ENCODE measurements at places on chromosomes 5 and 9.

GRCh38 chr5:106906199-106906598, 764.5 kb downstream of the EFNA5 start:
- no peak for DNase-seq

DNA sequence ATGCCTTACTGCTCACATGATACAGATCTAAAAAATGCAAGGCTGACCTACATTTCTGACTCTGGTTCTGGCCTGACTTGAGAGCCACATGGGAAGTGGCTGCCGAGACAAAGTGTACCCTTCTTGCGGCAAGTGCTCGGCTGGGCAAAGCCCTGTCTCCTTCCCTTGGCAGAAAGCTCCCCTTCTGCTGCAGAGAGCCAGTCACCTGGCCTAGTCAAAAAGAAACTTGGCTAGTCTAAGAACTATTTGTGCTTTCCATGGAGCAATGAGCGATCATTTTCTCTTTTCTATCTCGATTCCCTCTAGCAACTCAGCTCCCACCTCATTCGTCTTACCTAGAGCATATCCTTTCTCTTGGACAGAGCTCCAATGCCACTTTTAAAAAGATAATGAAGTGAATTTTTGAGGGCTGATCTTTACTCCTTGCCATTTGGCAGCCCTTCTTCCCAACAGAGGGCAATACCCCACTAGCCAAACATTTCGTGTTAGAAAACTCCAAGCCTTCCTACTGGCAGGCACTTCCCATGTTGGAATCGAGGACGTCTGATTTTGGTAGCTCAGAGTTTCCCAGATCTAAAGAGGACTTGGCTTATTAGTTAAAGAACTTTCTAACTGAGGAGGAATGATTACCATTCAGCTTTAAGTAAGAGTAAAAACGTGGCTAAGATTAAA, 108.1 kb upstream of the PRRC1 start:
- DNase-seq = no peak

GRCh38 chr5:8418049-8418426, 549.1 kb downstream of the MTRR start:
- DNase-seq = no peak

DNA sequence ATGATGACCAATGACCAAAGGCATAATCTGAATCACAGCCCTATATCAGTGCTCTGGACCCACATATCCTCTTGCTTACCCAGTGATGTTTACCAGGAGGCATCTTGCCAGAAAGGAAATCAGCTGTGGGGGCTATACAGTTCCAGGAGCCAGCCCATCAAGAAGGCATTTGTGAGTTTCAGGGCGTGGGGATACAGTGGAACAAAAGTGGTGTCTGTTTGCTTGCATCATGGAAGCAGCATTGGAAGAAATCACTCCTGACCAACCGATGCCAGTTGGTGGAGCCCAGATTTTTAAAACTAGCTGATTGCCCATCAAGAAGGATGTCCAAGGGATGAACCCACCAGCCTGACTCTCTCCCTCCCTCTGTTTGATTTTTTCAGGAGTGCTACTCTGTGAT, 106.5 kb upstream of the EGFLAM start:
- DNase-seq = no peak

DNA sequence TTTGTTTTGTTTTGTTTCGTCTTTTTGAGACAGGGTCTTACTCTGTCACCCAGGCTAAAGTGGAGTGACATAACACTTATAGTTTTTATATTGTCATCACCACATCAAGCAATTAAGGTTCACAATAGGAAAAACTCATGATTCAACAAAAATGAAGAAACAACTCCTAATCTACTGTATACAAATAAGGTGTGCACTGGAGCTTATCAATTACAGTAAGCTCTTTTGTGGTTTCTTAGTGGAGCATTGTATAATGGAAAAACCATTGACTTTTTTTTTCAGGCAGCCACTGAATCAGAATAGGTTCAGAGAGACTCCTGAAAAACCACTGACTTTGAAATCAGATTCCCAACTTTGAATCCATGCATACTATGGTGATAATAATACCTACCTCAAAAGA, 10.8 kb upstream of the PLIN2 start:
- no peak for DNase-seq

- DNase-seq = no peak
Measured at GRCh38 chr5:115384587-115385375, 88.3 kb upstream of the CCDC112 start.

DNA sequence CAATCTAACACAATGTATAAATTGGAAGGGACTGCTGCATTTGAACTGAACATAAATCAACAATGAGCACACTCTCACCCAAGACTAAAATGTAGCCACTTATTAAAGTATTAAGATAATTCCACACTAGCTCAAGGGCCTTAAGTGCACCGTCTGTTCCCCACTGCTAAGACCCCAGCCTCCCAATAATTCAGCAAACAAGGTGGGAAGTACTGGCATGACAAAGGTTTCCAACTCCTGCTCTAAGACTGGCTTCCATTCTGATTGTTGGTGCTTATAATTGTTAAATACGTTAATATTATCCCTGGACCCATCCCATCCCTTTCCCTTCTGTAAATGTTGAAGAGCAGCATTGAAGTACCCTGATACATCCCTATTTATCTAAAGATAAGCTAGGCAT, 636.7 kb downstream of the NR2F1-AS1 start:
- no peak for DNase-seq

DNA sequence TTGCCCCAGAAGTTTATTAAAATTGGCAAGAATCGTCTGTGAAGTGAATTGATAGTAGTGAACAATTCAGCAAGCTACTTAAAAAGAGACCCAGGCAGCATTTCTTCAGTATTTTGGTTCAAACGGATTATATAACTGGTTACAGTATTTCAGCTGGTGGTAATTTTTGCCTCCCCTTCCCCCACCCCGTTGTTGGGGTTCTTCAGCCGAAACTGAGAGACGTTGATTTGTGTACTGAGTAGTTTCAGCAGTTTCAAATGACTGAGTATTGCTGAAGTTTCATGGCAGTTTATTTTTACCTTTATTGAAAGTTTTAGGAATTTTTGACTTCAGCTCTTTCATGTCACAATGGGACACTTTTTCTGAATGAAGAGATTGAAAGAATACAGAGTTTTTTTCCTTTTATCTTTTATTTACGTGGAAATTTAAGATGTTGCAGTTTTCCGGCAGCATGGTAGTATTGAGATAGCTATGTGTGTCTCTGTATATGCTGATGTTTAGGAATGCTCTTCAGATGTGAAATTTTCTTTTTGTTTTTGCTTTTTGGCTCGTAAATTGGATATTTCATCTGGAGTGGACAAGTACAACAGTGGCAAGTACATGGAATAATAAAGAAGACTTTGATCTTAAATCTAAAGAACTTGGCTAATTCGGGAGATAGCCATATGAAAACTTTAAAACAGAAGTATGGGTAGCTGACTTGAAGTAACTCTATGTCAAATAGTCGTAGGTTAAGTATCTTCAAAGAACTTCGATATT, 1.9 kb downstream of the GPBP1 start:
- DNase-seq = no peak

- DNase-seq = no peak
Measured at GRCh38 chr9:136364942-136365774, 1.6 kb upstream of the DNLZ start.

- peak; percentile 15 for DNase-seq
Measured at GRCh38 chr9:4366591-4367330, 66.9 kb upstream of the GLIS3 start.

GRCh38 chr5:175656966-175657365, 905 bp upstream of the HRH2 start:
- DNase-seq = no peak

GRCh38 chr5:148829734-148830133, 3.3 kb downstream of the ADRB2 start:
- no peak for DNase-seq

GRCh38 chr9:4973246-4973645, 11.8 kb upstream of the JAK2 start:
- DNase-seq = no peak

GRCh38 chr5:120358949-120359348, 105.2 kb upstream of the PRR16 start:
- no peak for DNase-seq

DNA sequence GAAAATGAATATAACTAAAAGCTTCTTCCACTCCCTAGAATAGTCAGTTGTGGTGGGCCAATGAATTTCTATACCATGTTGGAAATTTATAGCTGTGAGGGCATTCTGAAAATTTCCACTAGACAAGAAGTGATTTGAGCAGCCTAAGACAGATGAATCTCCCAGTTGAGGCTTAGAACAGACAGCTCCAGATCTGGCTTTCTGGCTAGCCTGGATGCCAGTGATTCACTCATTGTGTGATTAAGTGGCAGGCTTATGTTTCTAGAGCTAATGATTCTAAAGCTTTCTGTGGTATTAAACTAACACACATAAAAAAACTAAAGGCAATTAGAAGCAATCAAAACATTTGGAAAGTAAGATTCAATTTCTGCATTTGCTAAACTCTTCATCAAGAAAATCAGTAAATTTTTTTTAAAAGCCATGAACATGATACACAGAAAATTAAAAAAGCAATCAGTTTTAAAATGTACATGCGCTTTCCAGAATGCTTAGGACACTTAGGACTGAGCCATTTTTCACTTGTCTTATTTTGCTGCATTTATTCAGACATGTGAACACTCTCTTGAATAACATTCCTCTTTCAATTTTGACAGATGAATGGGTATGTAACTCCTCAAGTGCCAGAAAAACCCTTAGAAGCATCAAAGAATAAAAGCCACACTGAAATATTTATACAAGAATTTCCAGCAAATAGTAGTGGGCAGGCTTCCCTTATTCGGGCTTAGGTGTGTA, 100.5 kb upstream of the GNAQ start:
- no peak for DNase-seq

GRCh38 chr5:56985936-56986625, 34.2 kb upstream of the MIER3 start:
- DNase-seq = no peak

DNA sequence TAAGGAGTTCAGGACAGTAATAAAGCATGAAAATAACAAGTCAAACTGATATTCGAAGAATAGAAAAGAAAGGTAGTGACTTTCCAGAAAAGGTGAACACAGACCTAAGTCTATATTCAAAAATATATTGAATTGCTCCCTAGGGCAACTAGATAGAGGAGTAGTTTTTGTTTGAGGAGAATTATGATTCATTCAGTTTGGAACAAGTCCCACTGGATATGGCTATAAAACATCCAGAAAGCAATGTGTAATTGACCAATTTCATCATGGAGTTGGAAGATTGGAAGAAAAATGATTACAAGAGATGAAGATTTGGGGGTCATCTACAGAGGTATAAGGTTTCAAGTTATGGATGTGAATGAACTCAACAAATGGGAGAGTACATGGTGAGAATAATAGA, 117.5 kb upstream of the ZNF462 start:
- no peak for DNase-seq

GRCh38 chr9:98075332-98075805, 18.8 kb downstream of the NANS start:
- DNase-seq = no peak

DNA sequence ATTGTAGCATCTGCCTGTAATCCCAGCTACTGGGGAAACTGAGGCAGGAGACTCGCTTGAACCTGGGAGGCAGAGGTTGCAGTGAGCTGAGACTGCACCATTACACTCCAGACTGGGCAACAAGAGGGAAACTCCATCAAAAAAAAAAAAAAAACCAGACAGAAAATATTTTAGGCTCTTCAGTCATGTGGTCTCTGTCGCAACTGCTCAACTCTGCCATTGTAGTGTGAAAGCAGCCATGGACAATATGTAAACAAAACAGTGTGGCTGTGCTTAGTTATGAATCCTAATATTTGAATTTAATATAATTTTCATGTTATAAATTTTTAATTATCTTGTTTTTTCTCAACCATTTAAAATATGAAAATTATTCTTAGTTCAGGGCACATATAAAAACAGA, 38.4 kb downstream of the ZFAND5 start:
- no peak for DNase-seq

GRCh38 chr9:128103589-128103962, 24.0 kb downstream of the PTGES2 start:
- DNase-seq = no peak

GRCh38 chr5:66353186-66353585, 209.1 kb downstream of the SREK1 start:
- no peak for DNase-seq

DNA sequence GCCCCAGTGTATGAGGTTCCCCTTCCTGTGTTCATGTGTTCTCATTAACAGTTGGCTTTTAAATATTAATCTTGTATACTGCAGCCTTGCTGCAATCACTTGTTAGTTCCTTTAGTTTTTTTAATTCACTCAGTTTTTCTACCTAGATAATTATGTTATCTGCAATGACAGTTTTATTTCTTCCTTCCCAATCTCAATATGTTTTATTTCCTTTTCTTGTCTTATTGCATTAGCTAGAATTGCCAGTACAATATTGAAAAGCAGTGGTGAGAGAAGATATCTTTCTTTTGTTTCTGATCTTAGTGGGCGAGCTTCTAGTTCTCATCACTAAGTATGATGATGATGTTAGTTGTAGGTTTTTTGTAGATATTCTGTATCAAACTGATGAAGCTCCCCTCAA, 232.2 kb downstream of the PBX3 start:
- no peak for DNase-seq

- DNase-seq = no peak
Measured at GRCh38 chr5:17064241-17064640, 128.2 kb upstream of the MYO10 start.

DNA sequence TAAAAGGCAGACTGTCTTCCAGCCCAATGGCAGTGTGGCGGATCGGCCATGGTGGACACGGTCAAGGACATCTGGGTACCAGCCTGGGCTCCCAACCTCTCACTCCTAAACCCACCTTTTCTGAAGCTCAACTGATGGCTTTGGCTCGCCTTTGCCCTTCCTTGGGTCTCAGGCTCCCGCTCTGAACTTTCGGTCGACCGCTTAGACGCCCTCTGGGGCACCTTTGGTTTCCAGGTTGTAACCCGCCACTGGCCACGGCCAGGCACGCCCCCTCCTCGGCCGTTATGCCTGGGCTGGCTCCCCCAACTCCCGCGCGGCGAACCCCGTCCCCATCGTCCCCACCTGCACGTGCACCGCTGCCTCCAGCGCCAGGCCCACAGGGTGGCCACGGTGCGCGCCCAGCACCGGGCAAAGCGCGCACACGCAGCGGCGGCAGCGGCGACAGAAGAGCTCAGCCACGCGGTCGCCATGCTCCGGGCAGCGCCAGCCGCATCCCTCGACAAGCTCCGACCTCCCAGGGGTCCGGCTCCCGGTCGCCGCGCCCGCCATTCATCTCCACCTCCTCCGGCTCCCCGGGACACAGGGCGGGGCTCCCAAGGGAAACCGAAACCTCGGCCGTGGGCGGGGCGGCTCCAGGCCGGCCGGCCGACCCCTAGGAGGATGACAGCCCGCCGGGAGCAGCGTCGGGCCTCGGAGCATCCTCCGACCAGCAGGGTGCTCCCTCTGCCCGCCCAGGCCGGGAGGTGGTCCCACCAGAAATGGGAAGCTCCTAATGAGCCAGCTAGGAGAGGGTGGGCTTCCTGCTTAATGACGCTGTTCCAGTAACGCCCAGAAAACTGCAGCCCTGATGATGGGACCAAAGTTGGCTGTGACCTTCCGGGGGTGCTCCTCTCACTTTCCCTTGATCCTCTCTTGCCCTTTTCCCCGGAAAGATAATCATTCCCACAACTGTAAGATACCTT, at the start of gene TRIM14:
Gene TRIM14 (minus strand): TSS at position 583 of the 962 bp plus-strand sequence. CDS start 34 bp downstream, at position 549.
- peak; percentile 61 for DNase-seq

DNA sequence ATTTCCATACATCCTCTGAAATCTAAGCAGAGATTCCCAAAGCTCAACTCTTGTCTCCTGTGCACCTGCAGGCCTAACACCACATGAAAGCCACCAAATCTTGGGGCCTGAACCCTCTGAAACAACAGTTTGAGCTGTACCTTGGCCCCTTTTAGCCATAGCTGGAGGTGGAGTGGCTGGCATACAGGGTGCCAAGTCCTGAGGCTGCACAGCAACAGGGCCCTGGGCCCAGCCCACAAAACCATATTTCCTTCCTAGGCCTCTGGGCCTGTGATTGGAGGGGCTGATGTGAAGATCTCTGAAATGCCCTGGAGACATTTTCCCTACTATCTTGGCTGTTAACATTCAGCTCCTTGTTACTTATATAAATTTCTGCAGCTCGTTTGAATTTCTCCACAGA, 26.5 kb downstream of the DOCK2 start:
- DNase-seq = no peak

Data from GDM1 (cell line).